RPMI8226 (cell line): ENCODE measurements at places on chromosomes 16 and 17.

DNA sequence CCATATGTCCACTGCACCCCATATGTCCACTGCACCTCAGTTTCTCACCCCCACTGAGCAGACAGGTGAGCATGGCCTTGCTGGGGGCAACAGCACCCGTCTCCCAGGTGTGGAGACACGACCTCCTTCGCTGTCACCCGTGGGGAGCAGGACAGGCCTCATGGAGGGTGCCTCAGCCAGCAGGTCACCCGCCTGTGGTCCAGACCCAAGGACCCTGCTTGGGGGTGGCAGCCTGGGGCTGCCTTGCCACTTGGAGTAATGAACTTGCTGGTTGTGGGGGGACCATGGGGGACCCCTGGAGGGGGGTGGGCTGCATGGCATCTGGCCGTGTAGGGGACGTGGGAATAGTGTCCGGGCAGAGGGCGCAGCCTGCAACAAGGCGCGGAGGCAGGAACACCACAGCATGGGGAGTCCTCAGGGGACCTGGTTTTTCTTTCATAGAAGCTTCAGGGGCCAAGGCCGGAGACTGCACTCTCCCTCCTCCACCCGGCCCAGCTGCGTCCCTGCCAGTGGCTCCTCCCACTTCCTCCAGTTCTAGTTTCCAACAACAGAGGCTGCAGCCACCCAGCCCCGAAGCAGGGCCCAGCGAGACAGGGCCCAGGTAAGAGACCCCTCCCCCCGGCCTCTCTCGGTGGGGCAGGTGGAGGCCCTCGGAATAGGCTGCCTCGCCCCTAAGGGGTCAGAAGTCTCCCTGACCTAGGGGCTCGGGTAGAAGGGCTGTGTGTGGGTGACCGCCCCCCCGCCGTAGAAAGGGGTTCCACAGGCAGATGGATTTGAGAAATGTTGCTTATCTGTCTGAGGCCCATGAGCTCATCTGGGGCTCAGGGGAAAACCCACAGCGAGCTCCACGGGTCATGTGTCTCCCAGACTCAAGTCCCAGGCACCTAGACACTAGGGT lies at the start of gene NHLRC4:
Gene NHLRC4, plus strand, starts transcription at position 531 of the 898 bp plus-strand sequence. CDS start 1,043 bp downstream, outside the sequence.
- DNase-seq: peak; percentile 94

GRCh38 chr17:68437979-68438822 lies 19.1 kb downstream of the WIPI1 start:
- DNase-seq: peak; percentile 83

GRCh38 chr16:81997738-81998137 lies 13.5 kb downstream of the SDR42E1 start:
- no peak for DNase-seq

DNA sequence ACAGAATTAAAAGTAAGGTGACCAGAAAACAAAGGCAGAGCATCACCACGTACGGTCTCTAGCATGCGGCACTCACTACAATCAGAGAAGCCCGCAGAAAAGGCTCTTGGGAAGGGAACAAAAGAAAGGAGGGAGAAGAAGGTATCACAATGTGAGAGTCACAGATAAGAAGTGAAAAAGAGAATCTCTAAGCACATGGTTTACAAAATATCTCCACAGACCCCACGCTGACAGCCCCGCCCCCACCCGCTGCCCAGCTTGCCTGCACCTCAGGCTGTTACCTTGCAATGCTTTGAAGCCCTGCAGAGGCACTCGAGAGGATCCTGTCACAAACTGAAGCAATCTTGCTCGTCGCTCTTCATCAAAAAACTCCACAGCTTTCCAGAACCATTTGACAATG lies 40.5 kb downstream of the CEP95 start:
- no peak for DNase-seq

- DNase-seq: peak; percentile 49
These were observed 2.0 kb downstream of the HOXB8 start for GRCh38 chr17:48612854-48613691.

DNA sequence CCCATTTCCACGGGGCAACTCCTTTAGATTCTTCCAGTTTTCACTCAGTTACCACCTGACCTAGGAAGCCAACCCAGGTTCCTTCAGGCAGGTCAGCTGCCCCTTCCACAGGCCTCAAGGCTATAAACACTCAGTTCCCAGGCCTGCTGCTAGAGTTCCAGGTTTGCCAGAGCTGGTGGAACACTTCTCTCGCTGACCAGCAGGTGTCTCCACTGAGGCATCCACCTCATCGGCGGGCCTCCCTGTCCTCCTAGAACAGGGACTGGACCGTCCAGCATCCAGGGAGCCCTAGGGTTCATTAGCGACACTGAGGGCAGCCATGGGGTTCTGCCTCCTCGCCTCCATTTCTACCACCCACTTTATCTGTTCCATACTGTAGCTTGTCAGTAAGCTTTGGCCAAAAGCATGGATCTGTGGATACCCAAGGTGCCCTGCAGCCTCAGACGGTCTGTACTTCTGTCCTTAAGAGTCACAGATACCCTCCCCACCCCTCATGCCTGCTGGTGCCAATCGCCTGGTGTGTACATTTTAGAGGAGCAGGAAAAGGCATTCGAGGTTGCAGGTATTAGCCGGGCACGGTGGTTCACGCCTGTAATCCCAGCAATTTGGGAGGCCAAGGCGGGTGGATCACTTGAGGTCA lies 29.0 kb downstream of the PIMREG start:
- DNase-seq: peak; percentile 65

- no peak for DNase-seq
These were observed 8.1 kb downstream of the GLIS2 start for GRCh38 chr16:4323845-4324488.

- DNase-seq: peak; percentile 70
These were observed 21.9 kb upstream of the CDH5 start for GRCh38 chr16:66344533-66345145.

DNA sequence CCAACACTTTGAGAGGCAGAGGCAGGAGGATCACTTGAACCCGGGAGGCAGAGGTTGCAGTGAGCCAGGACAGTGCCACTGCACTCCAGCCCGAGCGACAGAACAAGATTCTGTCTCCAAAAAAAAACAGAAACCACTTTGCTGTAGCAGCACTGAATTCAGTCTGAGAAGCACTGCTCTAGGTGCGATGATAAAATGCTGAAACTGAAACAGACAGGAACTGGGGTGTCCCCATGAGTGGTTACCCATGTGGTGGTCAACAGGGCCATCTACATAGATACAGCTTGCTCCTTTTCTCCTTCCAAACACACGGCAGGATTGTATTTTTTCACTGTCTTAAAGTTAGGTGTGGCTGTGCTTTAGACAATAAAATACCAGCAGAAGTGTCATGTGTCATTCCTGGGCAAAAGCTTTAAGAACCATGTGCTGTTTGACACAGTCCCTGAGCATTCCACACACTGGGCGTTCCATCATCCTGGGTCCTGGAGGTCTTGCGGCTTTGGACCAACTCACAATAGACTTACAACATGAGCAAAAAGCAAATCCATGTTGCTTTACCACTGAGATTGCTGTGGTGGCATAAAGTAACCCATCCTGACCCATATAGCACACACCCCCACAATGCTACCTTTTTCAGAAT lies 11.5 kb downstream of the GAS7 start:
- DNase-seq: no peak

DNA sequence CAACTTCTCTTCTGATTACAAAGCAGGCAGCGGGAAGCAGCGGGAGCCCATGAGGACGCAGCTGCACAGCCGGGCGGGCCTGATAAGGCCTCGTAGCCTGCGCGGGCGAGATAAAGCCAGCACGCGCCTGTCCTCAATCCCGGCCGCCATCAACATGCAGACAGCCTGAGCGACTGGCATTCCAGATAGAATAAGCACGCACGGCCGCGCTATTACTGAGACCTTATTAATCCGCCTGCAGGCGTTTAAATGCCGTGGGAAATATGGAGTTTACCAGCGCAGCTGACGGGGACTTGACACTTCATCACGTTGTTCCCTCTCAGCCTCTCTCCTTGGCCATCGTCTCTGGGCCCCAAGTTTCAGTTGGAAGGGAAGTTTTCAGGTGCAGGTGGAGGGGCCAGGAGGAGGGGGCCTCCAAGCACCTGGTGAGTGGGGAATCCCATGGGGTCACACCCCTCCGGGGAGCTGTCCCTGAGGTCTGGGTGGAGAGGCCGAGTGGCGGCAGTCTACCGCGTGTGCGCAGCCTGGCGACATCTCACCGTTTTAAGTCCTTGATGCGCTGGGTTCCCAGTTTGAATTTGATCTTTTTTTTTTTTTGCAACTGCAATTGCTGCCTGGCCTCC lies 27.3 kb upstream of the CBFA2T3 start:
- DNase-seq: no peak

GRCh38 chr16:734208-734980 lies 6.4 kb downstream of the CIAO3 start:
- no peak for DNase-seq

DNA sequence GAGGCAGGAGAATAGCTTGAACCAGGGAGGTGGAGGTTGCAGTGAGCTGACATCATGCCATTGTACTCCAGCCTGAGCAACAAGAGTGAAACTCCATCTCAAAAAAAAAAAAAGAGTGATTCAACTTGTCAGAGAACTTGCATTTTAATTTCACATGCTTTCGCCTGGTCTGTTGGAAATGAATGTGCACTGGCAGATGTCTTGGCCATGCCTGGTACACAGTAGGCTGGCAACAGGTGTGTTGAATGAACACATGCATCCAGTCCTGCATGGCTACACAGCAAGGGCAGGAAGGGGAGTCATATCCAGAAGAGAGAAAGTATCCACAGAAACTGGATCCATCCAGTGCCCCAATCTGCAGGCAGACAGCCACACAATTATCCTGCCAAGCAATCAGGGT lies 11.5 kb downstream of the COG4 start:
- no peak for DNase-seq

GRCh38 chr17:75899767-75900468 lies 3.2 kb upstream of the TRIM65 start:
- no peak for DNase-seq

DNA sequence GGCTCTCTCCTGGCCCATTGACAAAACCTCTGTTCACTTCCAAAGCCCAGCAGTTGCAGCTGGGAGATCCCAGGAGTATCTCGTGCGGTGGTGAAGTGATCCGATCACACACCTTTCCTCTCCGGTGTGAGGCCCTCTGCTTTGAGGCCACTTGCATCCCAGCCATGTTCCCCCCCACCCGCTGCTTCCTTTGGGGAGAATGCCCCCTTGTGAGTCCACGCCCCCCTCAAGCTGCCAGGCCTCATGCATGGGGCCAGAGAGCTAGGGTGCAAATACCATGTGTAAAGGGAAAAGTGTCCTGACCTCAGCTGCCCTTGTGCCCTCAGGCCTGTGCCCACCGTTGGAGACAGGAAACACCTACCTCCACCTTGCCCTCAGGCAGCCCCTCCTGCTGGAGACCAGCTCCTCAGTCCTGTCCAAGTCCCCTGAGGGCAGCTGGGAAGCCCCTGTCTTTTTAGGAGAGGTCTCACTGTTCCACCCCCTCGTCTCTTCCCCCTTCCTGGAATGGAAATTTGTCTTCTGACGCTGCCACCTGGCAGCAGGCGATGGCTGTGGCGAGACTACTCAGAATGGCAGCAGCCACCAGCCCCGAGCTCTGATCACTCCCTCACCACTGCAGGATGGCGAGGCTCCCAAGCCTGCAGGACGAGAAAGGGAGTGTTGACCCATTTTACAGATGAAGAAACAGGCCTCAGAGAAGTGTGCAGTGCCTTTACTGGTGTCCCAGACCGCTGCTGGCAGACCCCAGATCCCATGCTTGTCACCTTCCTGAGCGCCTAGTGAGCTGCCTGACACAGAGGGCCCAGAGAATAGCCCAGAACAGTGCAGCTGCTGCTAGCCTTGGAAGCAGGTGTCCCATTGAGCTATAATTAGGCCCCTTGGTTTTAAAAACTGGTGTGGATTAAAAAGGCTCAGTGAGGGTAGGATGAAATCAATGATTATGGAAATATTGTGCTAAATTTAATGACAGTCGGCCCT lies 120.6 kb upstream of the CACNG5 start:
- DNase-seq: peak; percentile 29

DNA sequence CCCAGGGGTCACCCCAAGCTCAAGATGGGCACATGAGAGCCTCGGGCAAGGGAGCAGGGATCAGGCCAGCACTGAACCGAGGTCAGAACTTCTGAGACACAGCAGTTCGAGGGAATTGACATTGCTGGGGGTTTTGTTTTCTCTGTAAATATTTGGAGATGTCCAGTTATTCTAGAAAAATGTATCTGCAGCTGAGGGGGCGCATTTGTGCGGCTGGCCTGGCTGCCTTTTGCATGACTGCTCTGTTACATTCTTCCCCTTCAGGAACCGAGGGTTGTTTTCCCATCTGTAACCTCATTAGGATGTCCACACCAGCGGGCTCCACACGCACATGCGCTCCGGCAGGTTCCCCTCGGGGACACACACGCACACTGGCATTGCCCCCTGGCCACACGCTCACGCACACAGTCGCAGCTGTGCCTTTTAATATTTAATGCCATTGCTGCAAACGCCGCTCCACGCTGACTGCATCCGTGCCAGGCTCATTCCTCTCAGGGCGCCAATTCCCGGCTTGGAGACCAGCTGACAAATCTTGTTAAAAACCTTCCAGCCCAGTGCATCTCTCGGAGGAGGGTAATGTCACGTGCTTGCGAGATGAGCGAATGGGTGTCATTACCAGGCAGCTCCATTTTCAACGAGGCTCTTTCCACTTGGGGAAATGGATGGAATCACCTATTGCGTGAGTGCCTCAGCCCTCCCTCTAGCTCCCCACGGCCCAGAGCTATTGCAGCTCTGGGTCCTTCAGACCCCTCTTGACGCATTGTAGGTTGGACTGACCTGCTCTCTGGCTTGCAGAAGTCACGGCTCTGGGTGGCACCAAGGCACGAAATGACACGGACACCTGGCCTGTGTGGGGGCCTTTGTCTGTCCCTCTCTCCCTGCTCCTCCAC lies 13.1 kb downstream of the CCR7 start:
- DNase-seq: no peak

DNA sequence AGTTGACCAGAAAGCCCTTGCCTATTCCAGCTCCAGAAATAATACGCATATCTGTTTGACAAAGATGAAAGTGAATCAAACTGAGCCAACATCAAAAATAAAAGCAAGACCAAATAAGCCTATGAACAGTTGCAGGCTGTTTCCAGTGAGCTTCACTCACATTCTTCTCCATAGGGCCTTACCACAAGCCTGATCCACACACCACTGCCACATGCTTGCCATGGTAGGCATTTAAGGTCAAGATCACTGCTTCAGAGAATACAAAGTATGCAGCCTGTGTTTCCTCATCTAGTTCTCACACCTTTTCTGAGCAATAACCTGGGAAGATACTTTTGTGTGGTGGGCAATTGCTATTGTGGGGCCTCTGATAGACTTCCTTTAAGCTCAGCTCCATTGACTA lies 1060.2 kb downstream of the CDH11 start:
- DNase-seq: no peak

GRCh38 chr17:56424543-56425044 lies 168.9 kb upstream of the NOG start:
- DNase-seq: no peak

GRCh38 chr16:47599512-47599911 lies 138.4 kb downstream of the PHKB start:
- DNase-seq: no peak

DNA sequence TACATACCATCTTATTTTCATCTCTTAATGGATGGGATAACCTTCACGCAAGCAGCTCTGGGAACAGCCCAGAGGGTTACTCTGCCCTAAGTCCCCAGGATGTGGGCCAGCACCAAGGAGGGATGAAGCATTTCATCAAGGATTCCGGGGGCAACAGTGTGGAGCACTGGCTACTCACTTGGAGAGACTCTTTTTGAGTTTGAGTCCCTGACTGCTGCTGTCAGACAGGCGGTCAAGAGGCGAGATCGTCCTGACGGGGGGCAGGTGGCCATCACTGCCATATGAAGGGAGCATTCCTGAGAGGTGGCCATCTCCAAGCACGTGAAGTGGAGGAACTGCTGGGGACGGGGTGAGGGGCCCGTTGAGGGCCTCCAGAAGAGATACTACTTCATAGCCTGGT lies 18.1 kb upstream of the FOXJ1 start:
- DNase-seq: no peak
